Smooth muscle cell of bladder (primary cell): ENCODE measurements at places on chromosomes 2 and 18. TPM values are rescaled to one million over a fixed set of nuclear protein-coding genes. Genes with fewer than 3 reads are reported as not detected.

Gene ABCA12
- under 0.01 TPM in 2 replicates for total RNA-seq

Gene GCG
- 0.14 TPM in 1 of 2 replicates, not detected in the other for total RNA-seq

Gene KYNU
- 9.5 and 66.7 TPM in 2 replicates for total RNA-seq

Gene FEV
- total RNA-seq, result not detected in 2 replicates

Gene ANKRD62
- not detected in 2 replicates for total RNA-seq

Gene HAAO
- 0.46 and 1.8 TPM in 2 replicates for total RNA-seq

Gene SRD5A2
- not detected in 2 replicates for total RNA-seq

Gene ADAM23
- 6.3 and 8.2 TPM in 2 replicates for total RNA-seq

Gene RAPGEF4
- total RNA-seq, result 0.43 and 1.9 TPM in 2 replicates
